Activated CD4-positive, alpha-beta T cell treated with anti-CD3 and anti-CD28 coated beads, Interleukin-10, Interleukin-2, amounts not matched to agents 100 ng/mL and 50 ng/mL, durations not matched to agents 16 hours and 8 hours (primary cell): ENCODE measurements at places on chromosomes 11 and 22.

- no peak for DNase-seq
Observed at GRCh38 chr11:73147771-73148681, 5.9 kb upstream of the FCHSD2 start.

- peak; percentile 66 for DNase-seq
Observed at GRCh38 chr11:72591785-72592502, 82.3 kb downstream of the PDE2A start.

DNA sequence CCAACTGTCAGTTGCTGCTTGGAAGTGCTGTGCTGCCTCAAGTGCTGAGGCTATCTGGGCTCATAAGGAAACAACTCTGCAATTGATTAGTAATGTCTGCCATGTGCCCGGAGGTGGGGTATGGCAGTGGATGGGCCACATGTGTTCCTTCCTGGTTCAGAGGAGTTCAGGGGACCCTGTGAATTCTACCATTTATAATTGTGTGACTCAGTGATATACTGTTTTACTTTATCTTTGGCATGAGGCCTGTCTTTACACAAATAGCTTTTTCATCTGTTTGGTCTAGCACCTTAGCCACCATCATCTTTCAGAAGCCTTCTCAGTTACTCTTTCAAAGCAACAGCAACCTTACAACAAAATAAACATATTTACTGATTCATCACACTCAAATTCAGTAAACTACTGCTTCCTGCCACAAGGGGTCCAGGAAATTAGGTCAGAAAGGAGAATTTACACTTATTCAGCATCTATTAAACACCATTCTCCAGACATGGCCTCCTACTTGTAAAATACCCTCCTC lies 20.9 kb downstream of the DKK3 start:
- no peak for DNase-seq

DNA sequence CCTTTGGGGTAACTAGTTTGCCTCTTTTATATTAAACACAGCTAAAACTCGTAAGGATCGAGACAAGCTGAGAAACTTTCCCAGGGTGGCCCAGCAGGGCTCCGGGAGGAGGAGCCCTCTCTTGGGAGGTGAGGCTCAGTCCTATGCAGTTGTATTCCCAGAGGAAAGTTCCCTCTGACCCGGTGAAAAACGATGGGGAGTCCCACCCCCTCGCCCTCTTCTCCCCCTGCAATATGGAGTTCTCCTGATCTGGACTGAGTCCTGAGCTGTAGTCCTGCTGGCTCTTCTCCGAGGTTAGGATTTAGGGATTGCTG lies 1.3 kb downstream of the NTM start:
- no peak for DNase-seq

DNA sequence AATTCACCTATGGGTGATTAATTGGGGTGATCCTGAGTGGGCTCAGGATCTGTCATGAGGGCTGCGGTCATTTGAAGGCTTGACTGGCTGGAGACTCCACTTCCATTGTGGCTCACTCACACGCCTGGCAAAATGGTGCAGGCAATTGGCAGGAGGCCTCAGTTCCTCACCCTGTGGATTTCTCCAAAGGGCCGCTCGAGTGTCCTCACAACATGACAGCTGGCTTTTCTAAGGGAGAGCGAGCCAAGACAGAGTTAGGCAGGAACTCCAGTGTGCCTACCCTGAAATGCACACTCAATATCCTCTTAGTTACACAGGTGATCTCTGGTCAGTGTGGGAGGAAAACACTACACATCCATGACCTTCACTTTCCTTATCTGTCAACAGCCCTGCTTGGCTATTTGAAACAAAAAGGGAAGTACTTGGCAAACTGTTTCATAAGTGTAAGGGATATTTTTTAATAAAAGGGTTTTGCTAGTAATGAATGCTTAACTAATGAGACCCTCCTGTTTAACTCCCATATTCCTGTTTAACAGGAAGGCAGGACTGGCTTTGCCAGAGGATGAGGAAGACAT lies 25.7 kb downstream of the OSBP2 start:
- DNase-seq: no peak

GRCh38 chr11:128725630-128726319 lies 31.9 kb downstream of the FLI1 start:
- peak; percentile 85 for DNase-seq

- no peak for DNase-seq
Observed at GRCh38 chr11:33234397-33235190, 22.6 kb upstream of the HIPK3 start.

GRCh38 chr11:11306855-11307254 lies 46.2 kb downstream of the CSNK2A3 start:
- DNase-seq: no peak
